Urinary bladder (tissue), 4 donors: ENCODE measurements at places on chromosomes 6 and 20.

- no peak for DNase-seq
Observed at GRCh38 chr6:94270091-94270948, 851.0 kb upstream of the EPHA7 start.

DNA sequence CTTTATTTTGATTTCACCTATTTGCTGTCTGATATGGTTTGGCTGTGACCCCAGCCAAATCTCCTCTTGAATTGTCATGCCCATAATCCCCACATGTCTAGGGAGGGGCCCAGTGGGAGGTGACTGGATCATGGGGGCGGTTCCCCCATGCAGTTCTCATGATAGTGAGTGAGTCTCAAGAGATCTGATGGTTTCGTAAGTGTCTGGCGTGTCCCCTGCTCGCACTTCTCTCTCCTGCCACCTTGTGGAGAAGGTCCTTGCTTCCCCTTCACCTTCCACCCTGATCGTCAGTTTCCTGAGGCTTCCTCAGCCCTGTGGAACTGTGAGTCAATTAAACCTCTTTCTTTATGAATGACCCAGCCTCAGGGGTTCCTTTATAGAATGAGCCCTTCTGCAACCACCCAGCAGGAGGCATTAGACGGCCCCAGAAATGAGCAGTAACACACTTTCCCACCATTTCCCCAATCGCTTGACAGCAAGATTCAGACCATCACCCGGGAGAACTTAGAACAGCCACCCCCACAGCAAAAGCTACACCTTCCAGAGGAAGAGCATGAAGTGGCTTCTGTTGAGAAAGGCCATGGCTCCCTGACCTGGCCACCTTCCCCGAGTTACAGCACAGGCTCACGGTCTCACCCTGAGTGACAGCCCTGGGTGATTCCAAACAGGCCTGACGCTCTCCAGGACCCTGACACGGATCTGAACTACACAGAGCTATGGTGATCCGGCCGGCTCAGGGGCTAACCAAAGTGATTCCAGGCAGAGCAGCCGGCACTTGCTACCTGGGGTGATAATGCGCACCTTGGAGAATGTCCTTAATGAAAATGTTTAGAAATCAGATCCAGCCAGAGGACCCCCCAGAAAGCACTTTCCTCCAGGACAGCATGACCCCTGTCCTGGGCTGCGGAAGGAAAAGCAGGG lies 131.2 kb upstream of the CDH4 start:
- DNase-seq = peak; percentile 11

GRCh38 chr20:4617019-4617418 lies 104.7 kb upstream of the PRND start:
- DNase-seq = no peak

DNA sequence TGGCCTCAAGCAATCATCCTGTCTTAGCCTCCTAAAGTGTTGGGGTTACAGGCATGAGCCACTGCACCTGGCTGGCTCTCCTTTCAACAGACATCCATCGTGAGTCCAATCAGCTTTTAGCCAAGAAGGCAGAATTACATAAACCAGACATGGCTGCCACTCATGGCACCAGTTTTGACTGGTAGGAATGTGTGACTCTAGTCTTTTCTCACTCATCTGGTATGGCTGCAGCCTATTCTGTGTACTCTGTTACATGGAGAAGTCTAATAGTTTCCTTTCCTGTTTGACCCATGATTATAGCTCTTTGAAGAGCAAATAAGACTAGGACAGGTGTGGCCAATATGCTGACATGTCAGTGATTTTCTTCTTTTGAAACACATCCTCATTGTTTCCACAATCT lies 27.0 kb upstream of the RNF144B start:
- DNase-seq = no peak

- peak; percentile 64 for DNase-seq
Observed at GRCh38 chr6:167550941-167551627, 226.2 kb downstream of the TTLL2 start.

DNA sequence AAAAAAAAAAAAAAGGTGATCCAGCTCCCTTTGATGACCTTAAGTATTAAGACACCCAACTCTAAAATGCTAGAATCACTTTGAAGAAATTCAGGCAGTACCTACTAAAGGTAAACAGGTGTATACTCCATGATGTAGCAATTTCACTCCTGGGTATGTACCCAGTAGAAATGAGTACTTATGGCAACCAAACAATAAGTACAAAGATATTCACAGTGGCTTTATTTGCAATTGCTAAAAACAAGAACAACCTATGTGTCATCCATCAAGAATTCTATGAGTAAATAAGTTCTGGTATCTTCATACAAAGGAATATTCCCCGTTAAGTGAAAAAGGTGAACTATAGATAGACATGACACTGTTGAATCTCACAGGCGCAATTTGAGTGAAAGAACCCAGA lies 29.4 kb downstream of the MDGA1 start:
- no peak for DNase-seq

- DNase-seq = no peak
Observed at GRCh38 chr20:16158976-16159286, 414.3 kb downstream of the KIF16B start.

DNA sequence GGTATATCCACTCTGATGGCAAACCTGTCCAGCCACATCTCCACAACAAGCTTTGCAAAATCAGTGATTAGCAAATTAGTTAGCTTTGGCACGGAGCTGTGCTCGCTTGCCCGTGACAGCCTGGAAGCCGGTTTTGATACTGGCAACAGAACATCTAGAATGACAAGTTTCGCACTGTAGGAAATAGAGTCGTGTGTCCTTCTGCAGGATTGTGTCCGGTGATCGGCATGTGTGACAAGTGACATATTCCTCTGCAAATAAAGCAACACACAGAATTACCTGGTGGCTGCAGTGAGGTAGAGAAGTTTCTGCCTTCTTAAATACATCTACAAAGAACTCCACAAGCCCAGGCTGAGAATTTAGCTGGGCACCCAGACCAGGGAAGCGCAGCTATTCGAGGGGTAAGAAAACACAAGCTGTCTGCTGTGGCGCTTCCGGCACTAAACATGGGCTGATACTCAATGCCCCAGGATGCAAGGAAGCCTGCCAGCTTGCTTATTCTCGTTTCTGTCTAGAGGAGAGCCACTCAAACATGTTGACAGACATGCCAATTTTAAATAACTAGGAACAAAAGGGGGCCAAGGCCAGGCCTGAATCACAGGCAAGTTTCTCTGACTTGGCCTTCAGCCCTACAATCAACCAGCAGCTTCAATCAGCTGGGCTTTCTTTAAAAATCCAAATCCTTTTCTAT lies 22.2 kb downstream of the EIF2S2 start:
- DNase-seq = no peak

- DNase-seq = no peak
Observed at GRCh38 chr20:61556673-61557072, 304.6 kb downstream of the CDH4 start.

DNA sequence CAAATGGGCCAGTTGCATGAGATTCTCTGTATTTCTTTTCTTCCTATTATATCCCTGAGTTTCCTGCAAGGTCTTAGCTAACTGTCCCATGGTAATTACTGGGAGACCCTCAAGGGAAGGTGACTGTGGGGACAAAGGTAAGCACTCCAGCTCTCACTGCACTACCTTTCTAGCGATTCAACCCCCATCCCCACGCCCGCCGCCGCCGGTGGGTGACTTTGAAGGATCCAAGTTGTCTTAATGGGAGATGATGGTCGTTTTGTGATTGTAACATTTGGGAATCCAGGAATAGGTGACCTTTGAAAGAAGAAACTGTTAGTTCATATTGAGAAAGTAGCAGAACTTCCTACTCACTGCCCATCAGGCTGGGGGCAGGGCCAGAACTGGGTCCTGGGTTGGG lies 265.5 kb downstream of the LRFN2 start:
- no peak for DNase-seq

GRCh38 chr6:131594074-131594473 lies 21.0 kb downstream of the ARG1 start:
- no peak for DNase-seq

DNA sequence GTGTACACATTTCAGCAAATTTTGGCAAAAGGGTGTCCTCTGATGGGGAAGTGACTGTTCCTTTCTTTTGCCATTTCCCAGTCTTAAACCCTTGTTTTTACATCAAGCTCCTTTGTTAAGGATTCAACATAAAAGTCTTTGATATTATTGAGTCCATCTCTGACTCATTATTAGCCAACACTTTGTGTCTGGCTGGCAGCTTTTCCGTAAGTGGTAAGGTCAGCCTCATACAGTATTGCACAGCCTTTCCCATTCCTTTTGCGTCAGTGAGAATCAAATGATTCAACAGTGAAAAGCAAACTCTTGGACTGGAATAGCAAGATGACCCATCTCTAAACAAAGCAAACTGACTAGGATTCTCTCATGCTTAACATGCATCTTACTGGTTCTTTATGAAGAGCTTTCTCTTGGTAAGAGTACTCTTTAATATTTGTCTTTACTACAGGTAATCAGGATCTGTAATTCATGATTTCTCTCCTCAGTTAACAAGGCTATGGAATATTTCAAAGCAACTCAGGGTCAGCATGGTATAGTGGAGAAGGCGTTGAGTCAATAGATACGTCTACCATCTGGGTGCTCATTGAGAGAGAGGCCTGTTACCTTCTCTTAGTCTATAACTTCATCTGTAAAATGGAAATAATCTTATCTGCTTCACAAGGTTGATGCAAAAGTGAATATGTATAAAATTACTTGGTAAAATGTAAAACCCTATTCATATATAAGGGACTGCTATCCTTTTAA lies 183.6 kb downstream of the PRL start:
- DNase-seq = no peak

DNA sequence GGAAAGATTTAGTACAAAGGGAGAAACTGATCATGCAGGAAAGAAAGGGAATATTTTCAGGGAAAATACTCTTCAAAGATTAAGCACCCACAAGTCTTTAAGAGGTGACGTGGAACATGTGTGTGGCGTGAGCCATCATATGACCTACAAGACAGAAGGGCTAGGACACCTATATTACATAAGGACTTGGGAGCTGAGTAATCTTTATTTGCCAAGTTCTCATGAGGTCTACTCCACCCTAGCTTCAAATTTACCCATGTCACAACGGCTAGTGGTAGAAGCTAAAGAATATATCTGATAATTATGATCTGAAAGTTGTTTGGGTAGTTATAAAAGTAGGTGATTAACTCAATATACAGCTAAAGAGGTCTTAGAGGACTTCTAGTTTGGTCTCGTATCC lies 167.8 kb downstream of the GJA10 start:
- no peak for DNase-seq
